ENCODE measurements at places on chromosomes 5 and 9.

DNA sequence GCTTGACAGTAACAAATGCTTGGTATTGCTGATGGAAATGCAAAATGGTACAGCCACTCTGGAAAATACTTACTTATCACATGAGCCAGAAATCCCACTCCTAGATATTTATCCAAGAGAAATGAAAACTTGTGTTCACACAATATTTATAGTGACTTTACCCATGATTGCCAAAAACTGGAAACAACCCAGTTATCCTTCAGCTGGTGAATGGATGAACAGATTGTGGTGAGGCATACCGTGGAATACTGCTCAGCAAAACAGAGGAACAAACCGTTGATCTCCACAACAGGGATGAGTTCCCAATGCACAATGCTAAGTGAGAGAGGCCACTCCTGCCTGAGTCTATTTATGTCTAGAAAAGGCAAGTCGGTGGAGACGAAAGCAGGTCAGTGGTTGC is 40.5 kb upstream of the LRRC14B start:
- DNase-seq: no peak

DNA sequence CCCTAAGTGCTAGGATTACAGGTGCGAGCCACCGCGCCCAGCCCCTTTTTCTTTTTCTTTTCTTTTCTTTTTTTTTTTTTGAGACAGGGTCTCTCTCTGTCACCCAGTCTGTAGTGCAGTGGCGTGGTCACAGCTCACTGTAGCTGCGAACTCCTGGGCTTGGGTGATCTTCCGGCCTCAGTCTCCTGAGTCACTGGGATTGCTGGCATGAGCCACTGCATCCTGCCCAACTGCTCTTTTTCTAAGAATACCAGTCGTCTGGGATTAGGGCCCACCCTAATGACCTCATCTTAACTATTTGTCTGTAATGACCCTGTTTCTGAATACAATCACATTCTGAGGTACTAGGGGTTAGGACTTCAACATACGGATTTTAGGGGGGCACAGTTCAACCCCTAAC is 34.1 kb upstream of the NANS start:
- no peak for DNase-seq

- DNase-seq: peak; percentile 11
These were observed 47.7 kb downstream of the COL23A1 start for GRCh38 chr5:178542455-178542854.

- DNase-seq: peak; percentile 27
These were observed 18.6 kb downstream of the DNAJA1 start for GRCh38 chr9:33043671-33044070.

- no peak for DNase-seq
These were observed 2.9 kb upstream of the LCN6 start for GRCh38 chr9:136751244-136751643.

- DNase-seq: peak; percentile 40
These were observed 115.5 kb downstream of the PTTG1 start for GRCh38 chr5:160537116-160537515.

GRCh38 chr9:69199769-69200470 is 25.8 kb downstream of the TJP2 start:
- no peak for DNase-seq

GRCh38 chr9:35845824-35846771 is 17.1 kb downstream of the TMEM8B start:
- DNase-seq: no peak

- no peak for DNase-seq
These were observed 166.9 kb downstream of the CDC42SE2 start for GRCh38 chr5:131430794-131431193.

GRCh38 chr5:151079838-151080612 is 809 bp downstream of the TNIP1 start:
- DNase-seq: no peak

- DNase-seq: no peak
These were observed 553.3 kb downstream of the BNC2 start for GRCh38 chr9:16316911-16317817.

DNA sequence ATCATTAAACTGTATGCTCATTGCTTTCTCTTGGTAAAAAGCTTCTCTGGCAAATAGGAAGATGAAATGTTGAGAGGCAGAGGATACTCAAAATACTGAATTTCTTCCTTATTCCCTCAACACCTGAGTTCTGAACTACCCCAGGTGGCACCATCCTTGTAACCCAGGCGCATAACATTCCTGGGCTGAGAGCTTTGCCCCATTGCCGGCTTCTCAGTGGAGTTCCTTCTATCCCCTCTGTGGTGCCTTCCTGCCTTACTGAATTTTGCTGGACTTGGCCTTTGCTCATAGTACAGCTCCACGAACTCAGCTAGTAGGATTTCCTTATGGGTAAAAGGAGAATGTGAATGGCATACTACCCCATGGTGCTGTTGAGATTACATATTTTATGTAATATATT is 54.7 kb downstream of the BASP1 start:
- no peak for DNase-seq

DNA sequence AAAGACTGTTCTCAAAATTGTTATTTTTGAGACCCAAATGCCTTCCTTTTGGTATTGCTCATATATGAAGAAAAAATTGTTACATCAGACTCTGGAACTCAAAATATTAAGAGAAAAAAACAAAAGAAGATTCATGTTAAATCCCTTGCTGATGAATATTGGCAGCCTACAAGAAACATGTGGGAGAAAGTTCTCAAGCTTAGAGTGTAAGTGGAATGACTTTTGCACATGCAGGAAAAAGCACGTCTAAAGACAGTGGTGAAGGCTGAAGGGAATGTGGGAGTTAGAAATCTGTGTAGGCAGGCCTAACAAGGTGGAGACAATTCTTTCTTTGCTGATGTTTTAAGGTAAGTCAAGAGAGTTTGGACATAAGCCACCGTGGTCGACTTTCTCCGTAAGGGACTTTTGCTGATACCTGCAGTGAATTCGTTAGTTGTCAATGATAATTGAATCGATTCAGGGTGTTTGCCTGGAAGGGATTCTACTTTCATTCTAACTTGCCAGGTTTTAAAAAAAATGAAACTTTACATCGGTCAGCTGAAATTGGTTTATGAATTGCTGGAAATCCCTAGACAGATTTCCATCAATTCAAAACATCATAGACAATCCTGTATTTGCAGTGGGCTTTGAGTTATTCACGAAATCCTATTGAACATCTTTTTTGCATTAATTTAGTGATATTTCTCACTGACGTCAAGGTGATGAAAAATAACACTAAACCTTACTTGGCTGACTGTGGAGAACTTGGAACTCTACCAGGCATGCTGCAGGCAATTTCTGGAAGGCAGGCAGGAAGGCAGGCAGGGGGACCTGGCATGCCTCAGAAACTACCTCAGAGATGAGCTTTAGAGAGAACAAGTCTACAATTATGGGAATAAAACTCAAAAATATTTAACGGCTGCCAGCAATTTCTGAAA is 359.1 kb upstream of the ADAMTSL1 start:
- no peak for DNase-seq

DNA sequence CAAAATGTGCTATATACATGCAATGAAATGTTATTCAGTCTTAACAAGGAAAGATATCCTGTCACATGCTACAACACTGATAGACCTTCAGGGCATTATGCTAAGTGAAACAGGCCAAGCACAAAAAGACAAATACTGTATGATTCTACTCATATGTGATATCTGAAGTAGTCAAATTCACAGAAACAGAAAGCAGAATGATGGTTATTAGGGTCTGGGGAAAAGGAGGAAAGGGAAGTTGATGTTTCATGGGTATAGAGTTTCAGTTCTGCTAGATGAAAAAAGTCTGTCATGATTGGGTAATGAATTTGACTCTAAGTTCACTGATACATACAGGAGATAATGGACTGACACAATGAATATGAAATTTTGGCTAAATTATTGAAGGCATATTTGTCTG is 11.2 kb upstream of the RIC1 start:
- no peak for DNase-seq

- no peak for DNase-seq
These were observed 48.5 kb upstream of the DAB2 start for GRCh38 chr5:39473156-39473775.

DNA sequence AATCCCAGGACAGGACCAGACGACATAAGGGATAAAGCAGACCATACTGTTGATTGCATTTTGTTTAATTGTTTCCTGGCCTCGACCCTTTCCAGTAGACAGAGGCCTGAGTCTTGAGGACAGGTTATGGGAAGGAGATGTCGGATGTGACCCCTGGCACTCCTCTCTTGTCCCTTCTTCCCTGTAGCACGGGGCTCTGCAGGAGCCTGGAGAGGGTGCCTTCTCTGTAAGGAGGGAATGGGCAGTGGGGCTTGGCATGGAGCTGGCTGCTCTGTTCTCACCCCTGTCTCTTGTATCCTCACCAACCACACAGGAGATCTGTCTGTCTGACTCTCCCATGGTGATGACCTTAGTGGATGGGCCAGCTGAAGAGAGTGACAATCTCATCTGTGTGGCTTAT is 40.1 kb upstream of the SLC2A8 start:
- DNase-seq: no peak

DNA sequence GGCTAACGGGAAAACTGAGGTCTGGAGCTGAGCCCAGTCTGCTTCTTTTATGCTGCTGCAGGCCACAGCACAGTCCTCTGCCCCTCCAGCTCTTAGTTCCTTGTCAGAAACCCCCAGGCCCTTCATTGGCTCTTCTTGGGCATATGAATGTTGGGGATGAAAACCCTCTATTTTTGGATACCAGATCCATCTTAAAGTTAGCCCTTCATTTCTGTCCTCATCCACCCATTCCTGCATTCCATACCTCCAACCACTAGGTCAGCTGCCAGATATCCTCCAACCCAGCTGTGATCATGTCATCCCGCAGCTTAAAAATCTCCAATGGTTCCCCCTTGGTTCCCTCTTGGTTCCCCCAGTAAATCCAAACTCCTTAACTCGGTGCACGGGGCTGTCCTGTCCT is 1.8 kb upstream of the SLC25A51 start:
- no peak for DNase-seq

DNA sequence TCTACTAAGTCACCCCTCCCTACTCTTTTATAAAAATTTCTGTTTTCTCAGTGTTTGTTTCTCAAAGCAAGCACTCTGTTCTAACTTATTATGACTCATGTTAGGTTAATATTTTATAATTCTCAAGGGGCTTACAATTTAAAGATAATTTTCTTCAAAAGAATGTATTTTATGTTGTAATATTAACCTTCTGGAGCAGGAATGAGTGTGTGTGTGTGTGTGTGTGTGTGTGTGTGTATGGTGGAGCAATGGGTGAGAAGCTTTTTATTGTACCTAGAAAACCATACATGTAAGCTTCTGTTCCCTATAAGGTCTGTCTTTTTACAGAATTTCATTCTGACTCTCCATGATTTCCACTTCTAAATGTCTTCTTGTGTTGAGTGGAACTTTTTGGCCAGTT is 63.0 kb downstream of the PBX3 start:
- no peak for DNase-seq

GRCh38 chr9:33919276-33919897 is 102.4 kb downstream of the UBE2R2 start:
- no peak for DNase-seq

GRCh38 chr9:106799152-106799551 is 63.8 kb upstream of the ZNF462 start:
- DNase-seq: no peak

DNA sequence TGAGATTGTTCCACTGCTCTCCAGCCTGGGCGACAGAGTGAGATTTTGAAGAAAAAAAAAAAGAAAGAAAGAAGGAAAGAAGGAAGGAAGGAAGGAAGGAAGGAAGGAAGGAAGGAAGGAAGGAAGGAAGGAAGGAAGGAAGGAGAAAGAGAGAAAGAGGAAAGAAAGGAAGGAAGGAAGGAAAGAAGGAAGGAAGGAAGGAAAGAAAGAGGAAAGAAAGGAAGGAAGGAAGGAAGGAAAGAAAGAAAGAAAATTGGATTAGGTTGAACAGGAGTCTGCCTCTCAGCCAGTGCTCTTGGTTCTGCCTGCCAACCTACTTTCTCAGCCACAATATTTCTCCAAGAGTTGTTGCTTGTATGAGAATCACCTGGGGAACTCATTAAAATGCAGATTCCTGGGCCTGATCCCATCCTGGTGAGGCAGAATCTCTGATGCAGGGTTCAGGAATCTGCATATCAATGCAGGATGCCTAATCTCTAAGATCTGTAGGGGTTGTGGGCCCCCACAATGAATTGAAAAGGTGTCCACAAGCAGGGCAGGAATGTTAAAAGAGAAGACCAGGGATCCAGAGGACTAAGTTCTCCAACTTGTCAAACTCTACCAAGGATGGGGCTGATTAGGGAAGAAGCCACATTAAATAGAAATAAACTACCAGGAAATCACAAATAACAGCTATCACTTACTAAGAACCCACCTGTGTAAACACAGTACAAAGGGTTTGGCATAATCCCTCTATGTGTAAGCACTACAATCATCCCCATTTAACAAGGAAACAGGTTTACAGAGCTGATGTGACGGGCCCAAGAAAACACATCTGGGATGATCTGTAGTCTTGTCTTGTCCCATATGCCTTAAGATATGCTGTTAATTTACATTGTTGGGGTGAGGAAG is 23.4 kb upstream of the GALNT10 start:
- peak; percentile 10 for DNase-seq

DNA sequence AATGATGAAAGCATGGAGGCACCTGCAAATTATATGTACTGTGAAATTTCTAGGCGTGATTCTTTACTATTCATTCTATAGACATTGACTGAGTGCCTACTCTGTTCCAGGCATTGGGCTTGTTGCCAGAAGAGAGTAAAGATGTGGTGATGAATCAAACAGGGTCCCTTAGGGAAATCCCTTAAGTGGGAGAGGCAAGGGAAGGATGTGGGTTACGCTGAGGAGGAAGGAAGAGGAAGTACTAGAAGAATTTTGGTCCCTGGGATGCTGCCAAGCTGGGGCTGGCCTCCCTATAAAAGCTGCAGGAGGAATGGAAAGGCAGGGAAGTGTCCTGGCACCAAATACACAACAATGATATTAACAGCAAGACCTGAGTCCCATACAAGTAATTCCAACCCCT is 76.7 kb upstream of the SPOCK1 start:
- peak; percentile 41 for DNase-seq

- DNase-seq: no peak
These were observed 8.7 kb downstream of the SETD9 start for GRCh38 chr5:56918054-56918453.

DNA sequence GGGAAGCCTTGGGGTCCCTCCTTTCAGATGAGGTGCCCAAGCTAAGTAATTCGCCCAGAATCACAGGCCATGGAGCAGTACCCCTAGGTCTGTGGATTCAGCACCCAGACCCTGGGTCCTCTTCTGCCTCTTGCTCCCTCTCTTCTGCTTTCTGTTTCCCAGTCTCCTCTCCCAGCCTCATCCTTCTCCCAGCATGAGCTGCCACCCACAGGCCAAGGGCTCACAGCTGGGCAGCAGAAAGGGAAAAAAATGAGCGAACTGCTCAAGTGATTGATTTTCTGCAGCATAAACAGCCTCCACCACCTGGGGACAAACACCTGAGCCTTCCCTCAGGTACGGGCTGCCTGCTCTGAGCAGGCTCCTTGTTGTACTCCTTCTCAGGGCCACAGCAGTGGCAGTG is 113.9 kb upstream of the SAP30L start:
- no peak for DNase-seq

GRCh38 chr5:31291323-31291854 is 97.9 kb downstream of the CDH6 start:
- no peak for DNase-seq

- DNase-seq: no peak
These were observed 1.3 kb downstream of the SLC35D2 start for GRCh38 chr9:96382175-96382574.

GRCh38 chr9:3823842-3824475 is 298.2 kb upstream of the RFX3 start:
- DNase-seq: no peak
